ENCODE measurements at places on chromosomes 2 and 18. TPM values are rescaled to one million over a fixed set of nuclear protein-coding genes. Genes with fewer than 3 reads are reported as not detected.

Gene HOXD9
- 74.3 TPM for polyA plus RNA-seq

DNA sequence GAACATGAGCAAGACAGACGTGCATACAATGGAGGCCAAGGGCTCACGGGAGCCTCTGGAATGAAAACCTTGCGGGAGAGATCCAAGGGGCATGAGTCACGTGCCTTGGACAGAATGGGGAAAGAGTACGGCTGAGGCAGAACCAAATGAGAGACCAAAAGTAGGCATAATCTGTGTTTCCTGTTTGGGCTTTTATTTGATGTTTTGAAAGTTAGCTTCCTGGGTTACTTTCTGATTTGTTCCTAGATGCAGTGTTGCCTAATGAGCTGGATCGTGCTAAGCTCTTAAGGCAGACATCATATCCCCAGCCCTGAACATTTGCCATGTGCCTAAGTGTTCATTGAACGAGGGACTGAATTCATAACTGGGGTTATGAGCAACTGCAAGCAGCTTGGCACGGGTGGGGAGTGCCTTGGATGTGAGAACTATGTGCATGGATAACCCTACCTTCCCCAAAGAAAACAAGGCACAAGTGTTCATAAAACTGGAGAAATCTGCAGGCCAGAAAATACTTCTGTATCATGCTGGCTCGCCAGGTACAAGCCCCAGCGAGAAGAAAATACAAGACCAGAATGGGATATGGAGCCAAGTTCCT lies 60.3 kb upstream of the RPL31 start:
- DNase-seq, result no peak

DNA sequence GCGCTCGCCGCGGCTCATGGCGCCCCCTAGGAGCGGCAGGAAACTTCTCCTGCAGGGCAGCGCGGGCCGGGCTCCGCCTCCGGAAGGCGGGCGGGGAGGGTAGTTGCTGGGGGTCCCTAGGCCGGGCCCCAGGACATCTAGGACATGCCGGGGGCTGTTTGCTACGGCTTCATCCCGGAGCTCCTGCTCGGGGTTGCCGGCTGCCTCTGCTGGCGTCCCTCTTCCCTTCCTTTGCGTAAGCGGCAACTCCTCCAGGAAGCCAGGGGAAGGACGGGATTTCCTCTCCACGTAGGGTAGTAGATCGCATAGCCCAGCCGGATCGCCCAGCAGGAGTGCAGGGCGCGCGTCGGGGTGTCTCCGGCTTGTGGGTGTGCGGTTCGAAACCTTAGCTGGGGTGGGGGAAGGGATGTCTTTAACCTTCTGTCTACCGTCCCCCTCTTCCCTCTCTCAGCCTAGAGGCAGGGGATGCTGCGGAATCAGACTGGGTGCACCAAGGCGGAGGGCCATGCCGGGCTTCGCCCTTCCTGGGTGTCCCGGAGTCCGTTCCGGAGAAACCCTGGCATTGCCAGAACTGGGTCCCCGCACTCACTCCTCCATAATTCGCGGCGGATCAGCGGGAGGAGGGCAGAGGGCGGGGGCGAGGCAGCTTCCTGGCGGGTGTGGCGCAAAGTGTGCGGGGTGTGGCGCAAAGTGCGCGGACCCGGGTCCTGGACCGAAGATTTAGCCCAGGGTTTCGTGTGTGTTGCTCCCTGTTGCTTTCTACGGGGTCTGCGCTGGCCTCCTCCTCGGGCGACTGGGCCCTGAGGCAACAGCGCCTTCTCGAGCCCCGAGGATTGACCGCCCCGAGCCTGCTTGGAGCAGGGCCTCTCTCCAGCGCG lies 12.2 kb upstream of the SKOR2 start:
- DNase-seq, result no peak

GRCh38 chr2:216702756-216703155 lies 7.4 kb upstream of the IGFBP5 start:
- DNase-seq, result no peak

Gene AQP4
- 1.00 TPM for polyA plus RNA-seq

- DNase-seq, result no peak
Measured at GRCh38 chr2:202014759-202015211, 18.9 kb upstream of the FZD7 start.

DNA sequence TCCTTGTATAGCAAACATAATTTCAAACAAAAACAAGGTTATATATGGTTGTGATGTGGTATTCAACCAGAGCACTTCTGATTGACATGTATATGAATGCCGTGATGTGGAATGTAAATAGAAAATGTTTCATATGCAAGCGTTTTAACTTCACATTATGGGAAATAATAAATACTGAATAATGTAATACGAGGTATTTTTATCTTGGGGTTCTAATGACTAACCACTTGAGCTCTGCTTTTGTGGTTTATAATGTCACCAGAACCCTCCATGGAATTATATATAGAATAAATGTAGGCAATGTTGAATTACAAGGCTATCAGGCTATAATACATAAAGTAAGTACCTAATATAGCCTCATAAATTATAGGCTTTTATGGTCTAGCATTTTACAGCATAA lies 72.4 kb downstream of the ZNF521 start:
- no peak for DNase-seq

Gene CRYBA2
- not detected for polyA plus RNA-seq

Gene KANSL1L
- 53.2 TPM for polyA plus RNA-seq

Gene ATP6V1B1
- polyA plus RNA-seq, result 95.4 TPM

DNA sequence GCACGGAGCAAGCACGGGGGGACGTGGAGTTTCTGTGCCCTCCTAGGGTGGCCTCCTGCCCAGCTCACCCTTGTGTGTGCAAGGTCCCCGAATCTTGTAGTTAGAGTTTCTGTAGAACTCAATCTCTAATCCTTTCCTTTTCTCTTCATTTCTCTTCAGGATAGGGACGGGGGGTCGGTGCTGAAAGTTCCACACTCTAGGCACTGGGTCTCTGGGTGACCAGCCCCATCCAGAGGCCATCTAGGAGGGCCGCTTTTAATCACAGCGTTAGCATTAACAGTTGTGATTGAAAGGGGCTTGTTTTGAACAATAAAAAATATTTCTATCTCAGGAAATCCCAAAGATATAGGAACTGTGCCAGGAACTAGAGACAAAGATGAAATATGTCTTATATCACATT lies 10.5 kb downstream of the SOCS6 start:
- DNase-seq, result no peak

DNA sequence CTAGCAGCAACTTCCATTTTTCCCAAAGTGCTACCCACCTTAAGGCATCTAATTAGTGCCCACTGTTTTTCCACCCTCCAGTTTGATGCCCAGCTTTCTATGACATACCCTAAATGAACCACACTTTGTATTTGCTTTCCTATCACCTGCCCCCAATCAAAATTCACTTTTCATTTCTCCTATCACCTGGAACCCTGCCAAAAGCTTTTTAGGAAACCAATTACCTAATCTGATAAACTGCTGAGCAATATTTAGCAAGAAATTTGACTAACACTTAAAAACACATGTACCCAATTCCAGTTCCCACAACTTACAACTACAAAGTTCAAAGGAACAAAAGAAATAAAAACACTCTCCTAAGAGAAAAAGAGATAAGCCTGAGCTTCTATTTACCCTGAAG lies 71.7 kb downstream of the IKZF2 start:
- DNase-seq, result no peak

DNA sequence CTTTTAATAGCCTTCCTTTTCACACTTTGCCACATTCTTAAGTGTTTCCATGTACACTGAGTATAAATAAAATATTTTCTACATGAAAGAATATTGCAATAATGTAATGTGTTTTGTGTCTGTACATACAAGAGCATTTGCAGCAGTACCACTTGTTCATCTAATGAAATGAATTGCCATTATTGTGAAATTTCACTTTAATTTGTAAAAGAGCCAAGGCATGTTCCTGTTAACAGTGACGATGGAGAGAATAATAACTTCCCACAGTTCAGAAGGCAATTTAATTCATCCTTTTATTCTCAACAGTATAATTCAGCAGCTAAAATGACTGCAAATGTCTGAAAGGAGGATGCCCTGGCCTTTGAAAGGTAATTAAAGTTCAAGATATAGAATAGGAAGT lies 853.9 kb downstream of the LRRTM4 start:
- DNase-seq, result no peak

DNA sequence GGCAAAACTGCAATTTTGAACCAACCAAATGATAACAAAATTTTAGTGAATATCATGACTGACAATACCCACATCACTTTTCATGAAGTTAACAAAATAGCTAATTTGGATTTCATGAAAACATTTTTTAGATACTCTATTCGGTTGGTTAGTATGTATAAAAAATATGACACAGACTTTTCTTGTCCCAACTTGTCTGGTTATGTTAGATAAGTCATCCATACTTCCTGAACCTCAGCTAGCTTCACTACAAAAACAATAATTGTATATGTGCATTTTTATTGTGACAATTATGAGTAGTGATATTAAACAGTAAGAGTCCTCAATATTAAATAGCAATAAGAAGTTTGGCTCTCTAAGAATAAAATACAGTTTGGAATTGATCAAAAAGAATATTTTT lies 408.1 kb upstream of the DSEL start:
- no peak for DNase-seq

Gene HNMT
- 67.0 TPM for polyA plus RNA-seq

- no peak for DNase-seq
Measured at GRCh38 chr2:232085164-232085563, 123.7 kb downstream of the DIS3L2 start.

Gene CAD
- polyA plus RNA-seq, result 38.8 TPM

Gene LYPD6B
- 29.8 TPM for polyA plus RNA-seq

DNA sequence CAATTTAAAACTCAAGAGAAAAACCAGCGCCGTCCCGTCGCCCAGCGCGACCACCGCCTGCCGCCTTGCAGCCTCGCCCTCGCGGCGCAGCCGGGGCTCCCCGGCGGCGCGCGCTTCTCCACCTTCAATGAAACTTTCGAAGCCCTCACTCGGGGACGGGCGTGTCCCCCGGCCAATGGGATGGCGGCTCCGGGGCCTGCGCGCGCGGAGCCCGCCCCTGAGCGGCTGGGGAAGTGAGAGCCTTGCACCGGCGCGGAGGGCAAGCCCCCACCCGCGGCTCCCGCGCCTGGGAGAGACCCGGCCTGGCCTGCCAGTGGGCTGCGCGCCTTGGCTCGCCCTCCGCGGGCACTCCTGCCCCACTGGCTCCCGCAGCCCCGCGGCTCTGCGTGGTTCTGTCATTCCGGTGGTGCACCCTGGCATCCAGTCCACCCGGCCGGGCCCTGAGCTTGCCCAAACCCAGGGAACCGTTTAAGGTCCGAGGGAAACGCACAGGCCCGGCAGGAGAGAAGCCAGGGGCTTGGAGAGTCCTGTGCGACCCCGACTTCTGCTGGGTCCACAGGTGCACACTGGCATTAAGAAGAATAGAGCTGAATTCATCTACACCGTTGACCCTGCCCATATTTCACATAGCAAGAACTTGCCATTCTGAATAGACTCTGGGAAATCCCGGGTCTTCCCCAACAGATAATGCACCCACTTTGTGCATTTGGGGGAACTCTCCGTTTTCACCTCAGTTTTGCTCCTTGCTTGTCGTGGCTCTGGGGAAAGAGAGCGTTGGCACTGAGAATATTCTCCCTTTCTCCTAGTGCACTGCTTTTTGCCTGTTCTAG lies at the start of gene PIEZO2:
TSS of gene PIEZO2 (minus strand) at position 129 of the 830 bp plus-strand sequence. CDS start 981 bp downstream, outside the sequence.
- DNase-seq, result no peak

DNA sequence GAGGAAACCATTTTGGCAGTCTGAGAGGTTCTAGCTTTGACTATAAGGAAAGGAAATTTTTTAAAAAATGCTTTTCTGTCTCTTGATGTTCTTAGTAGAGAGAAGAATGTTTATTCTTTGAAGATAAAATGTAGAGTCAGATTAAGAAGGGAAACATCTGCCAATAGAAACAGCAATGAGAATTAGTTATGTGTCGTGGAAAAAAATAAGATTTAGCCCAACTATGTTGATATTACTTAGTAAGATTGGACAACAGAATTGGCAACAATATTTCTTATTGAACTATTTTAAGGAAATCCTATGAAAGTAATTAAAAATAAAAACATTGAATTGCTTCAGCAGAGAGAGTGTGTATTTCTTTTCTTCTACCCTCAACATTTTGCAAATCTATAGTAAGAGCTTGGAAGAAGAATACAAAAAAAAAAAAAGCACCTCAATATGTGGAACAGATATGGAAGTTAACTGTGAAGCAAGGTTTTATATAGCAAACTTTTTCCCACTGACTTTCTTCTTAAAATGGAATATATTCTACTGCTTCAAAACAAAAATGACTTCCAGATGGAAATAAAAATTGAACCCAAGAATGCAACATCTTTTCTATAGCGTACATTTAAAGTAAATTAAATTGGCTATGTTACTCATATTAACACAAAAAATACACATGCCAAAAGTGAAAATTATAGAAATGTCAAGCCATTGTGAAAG lies 177.9 kb downstream of the FAM124B start:
- DNase-seq, result no peak

Gene ABCG8
- 1.1 TPM for polyA plus RNA-seq

- no peak for DNase-seq
Measured at GRCh38 chr2:121471532-121472469, 58.9 kb upstream of the RNU4ATAC start.

- no peak for DNase-seq
Measured at GRCh38 chr2:28977176-28977875, 3.8 kb upstream of the TOGARAM2 start.

Gene KLHL14
- polyA plus RNA-seq, result 25.0 TPM

DNA sequence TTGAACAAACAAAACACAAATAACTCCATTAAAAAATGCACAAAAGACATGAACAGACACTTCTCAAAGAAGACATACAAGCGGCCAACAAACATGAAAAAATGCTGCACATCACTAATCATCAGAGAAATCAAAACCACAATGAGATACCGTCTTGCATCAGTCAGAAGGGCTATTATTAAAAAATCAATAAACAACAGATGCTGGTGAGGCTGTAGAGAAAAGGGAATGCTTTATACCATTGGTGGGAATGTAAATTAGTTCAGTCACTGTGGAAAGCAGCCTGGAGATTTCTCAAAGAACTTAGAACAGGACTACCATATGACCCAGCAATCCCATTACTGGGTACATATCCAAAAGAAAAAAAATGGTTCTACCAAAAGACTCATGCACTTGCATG lies 37.8 kb downstream of the GPR155 start:
- no peak for DNase-seq

- no peak for DNase-seq
Measured at GRCh38 chr2:122530814-122531213, 775.4 kb downstream of the TSN start.

DNA sequence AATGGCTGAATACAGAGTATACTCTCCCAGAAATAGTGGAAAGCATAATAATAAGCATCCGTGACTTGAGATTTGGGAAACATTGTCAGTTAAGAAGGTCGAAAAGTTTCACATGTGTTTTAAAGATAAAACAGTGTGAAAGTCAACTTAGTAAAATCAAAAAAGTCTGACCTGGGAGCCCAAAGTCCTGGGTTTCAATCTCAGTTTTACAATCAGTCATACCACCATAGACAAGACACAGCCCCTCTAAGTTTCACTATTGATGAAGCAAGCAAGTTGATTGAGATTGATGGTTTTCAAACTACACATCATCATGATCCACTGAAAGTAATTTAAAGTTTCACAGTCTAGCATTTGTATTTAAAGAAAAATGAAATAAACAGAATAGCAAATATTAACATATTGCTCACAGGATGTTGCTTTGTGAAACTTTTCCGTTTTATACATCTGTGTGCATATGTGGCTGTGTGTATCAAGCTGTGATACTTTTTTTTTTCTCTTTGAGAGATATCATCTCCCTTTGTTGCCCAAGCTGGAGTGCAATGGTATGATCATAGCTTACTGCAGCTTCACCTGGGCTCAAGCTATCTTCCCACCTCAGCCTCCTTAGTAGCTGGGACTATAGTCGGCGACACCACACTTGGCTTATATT lies 71.1 kb downstream of the PIK3C3 start:
- no peak for DNase-seq

Gene OBSL1
- 151 TPM for polyA plus RNA-seq
